ENCODE measurements at places on chromosomes 1 and 21.

GRCh38 chr1:10721381-10722321 is 74.8 kb downstream of the CASZ1 start:
- no peak for DNase-seq

GRCh38 chr1:5887349-5887970 is 104.8 kb downstream of the NPHP4 start:
- DNase-seq: no peak

DNA sequence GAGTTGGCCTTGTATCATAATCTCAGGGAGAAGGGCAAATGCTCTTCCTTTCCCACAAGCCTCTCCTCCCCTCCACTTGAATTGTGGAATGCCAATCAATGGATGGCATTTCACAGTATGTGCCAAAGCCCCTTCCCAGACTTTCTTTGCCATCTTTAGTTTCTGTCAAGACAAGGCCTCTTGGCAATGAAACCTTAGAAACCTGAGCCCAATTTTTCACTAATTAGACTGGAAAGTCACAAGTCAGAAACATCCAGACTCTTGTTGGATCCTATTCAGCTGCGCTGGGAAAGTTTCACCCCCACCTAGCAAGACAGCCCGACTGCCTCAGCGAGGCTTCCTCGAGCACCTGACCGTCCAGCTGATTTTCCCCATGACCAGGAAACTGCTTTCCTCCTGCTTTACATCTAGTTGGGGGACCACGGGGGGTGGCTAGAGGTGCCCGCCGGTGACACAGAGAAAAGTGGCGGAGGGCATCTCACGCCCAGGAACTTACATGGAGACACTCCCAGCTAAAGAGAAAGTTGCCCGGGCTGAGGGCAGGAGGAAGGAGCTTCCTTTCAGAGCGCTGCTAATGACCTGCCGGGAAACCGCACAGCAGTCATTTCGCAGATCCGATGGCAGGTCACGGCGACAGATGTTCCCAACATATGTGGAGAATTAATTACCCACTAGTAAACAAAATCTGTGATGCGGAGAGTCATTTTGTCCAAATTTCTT is 302.6 kb upstream of the RRP15 start:
- DNase-seq: no peak

GRCh38 chr1:230822092-230822581 is 46.2 kb downstream of the C1orf198 start:
- DNase-seq: no peak

DNA sequence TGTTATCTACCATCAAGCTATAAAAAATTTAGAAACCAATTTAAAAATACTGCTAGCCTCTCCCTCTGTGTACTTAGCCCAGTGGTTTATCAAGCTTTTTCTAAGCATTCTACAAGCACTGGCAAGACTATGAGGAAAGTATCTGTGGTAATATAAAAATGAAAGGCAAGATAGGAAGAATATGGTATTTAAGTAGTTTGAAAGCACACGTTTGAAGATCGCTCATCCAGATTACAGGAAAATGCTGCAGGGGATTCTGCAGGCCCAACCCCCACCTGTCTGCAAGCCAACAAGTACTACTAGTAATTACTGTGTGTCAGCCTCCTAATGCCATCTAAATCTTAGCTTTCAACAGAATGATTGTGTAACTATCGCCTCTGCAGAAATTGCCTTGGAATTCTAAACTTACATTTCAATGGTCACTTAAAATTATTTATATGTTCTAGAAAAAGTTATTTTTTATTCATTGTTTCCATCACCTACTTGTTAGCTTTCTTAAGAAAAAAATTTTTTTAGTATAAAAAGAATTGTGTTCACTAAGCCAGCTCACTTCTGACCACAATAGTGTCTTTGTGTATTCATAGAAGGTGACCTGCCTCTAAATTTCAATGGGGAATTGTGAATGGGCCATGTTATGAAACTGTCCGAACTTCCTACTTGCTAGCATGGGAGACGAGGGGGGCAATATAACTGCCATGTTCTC is 8.5 kb downstream of the ERRFI1 start:
- no peak for DNase-seq

DNA sequence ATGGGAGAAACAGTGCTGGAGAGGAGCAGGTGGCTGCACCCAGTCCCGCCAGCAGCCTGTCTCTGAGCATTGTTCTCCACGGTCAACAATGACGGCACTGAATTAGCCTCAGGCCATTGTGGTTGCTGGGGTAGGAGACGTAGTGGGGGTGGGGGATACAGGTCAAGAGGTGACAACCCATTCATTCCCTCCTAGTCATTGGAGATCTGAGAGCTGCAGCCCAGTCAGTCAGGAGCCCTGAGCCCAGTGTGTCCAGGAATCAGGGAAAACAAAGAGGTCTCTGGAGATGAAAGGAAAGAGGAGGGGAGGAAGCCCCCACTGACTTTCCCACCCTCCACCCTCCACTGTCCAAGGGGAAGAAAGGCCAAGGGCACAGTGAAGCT is 15.3 kb downstream of the SMIM12 start:
- DNase-seq: no peak

DNA sequence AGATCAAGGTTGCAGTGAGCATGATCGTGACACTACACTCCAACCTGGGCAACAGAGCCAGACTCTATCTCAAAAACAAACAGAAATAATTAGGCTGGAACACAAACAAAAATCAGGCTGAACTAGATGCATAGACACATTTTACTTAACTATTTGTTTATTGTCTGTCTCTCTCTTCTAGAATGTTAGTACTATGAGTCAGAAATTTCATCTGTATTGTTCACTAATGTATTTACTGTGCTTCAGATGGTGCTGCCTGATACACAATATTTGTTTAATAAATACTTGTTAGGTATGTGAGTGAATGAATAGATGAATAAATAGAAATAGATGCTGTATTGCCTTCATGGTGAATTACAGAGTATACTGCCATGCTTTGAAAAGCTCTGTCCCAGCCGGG is 6.0 kb upstream of the LIN28A start:
- DNase-seq: no peak

- DNase-seq: no peak
Measured at GRCh38 chr1:224375059-224375458, 18.4 kb downstream of the CNIH4 start.

DNA sequence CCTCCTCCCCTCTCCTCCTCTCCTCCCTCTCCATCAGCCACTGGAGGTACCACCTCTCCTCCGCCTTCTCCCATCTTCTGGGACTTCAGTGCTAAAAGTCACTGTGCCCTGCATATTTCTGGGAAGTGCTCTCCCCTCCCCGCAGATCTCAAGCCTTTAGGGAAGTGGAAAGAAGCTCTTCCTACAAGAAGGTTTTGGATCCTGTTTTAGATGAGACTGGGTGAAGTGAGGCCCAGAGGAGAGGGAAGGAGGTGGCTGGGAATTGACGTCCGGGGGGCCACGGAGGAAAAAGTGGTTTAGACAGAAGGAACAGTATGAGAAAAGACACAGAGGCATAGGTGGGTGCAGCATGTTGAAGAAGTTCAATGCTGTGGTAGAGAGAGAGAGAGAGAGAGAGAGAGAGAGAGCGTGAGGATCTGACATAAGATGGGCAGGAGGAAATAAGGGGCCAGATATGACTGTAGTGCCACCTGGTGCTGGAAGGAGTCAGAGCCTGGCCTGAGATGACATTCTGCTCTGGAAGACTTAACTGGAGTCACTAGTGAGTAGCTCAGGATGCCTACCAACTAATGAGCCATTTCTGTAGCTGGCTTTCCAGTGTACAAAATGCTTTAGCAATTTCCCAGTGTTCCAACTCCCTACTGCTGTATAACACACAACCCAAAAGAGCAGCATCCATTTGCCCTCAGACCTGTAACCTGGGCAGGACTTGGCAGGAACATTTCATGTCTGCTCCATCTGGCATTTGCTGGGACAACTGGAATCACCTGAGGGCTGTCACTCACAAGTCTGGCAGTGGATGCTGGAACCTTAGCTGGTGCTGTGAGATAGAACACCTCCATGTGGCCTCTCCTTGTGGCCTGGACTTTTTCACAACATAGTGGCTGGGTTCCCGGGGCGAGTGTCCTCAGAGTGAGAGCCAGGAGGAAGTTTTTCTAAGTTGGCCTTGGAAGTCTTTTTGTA is 16.6 kb upstream of the ZSCAN20 start:
- peak; percentile 51 for DNase-seq

DNA sequence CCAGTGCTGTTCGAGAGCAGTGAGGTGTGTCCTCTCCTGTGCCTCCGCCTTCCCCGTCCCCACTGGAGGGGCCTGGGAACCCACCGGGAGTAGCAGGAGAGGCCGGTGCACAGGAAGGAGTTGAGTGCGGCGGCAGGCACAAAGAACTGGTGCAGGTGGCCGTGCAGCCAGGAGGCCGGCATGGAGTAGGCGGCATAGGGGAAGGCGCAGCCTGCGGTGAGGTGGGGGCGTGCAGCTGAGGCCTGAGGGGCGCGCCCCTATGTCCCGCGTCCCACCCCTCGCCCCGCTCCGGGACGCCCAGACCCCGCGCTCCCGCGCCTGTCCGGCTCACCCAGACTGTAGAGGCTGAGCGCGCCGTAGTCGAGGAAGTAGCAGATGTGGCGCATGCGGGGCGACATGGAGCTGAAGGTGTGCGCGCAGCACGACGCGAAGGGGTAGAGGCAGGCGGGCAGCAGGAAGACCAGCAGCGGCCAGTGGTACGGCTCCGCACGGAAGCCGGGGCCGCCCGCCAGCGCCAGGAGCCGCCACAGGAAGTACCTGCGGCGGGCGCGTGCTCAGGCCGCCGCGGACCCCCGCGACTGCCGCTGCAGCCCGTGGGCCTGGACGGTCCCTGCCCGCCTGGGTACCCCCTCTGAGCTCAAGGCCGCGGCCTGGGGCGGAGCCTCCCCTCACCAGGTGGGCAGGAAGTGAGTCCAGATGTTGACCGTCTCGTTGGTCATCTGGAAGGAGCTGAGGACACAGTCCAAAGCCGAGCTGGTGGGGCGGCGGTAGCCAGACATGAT is 2.2 kb downstream of the PAQR6 start:
- DNase-seq: peak; percentile 69

DNA sequence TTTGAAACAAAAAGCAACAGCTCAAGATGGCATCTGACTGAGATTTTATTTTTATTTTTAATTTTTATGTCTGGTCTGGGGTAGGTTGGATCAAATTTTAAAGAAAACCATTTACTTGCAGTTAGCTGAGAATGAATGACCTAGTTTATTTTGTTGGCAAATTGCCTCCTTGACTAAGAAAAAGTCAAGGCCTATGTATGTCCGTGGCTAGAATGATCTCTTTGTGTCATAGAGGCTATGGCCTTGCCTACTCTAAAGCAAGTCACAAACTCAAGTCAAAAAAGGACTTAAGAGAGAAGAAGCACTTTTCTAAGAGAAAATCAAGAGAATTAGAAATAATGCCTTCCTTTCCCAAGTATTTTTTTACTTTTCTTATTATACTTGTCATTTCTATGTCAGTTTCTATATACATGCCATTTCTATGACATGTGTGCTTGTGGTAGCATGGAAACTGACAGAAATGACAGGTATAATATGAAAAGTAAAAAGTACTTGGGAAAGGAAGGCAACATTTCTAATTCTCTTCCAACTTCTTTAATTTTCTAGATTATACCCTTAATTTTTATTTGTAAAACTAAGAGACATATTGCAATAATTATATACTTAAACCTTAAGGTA is 136.7 kb downstream of the CENPF start:
- no peak for DNase-seq

GRCh38 chr1:41649396-41650027 is 165.0 kb upstream of the EDN2 start:
- DNase-seq: no peak

DNA sequence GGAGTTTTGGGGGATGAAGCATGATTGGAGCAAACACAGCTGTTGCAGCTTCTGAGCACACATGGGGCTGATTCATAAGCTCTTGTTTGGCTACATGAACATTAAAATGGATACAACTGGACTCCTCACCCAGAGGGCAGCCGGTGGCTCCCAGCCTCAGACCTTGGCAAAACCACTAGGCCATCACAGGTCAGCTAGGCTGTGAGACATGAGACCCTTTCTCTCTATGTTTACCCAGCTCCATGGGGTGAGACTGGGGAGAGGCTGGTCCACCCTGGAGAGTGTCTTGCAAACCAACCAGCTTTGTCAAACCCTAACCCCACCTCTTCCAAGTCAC is 388.7 kb downstream of the PTPRU start:
- DNase-seq: no peak

GRCh38 chr1:160454371-160455152 is 54.2 kb downstream of the VANGL2 start:
- DNase-seq: no peak

- no peak for DNase-seq
Measured at GRCh38 chr1:177227978-177228692, 57.4 kb downstream of the BRINP2 start.

- DNase-seq: no peak
Measured at GRCh38 chr1:208562151-208562960, 318.2 kb upstream of the PLXNA2 start.

DNA sequence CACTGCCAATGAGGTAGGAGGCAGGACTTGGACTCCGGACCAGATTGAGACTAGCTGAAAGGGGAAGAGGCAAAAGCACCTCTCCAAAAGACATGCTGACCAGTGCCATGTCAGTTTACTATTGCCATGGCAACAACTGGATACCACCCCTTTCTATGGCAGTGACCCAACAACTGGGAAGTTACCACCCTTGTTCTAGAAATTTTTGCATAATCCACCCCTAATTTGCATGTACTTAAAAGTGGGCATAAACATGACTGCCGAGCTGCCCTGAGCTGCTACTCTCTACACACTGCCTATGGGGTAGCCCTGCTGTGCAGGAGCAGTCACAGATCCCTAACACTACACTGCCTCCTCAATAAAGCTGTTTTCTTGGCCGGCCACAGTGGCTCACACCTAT is 19.0 kb upstream of the SLC6A9 start:
- no peak for DNase-seq

- DNase-seq: no peak
Measured at GRCh38 chr1:149849111-149849946, 50.0 kb upstream of the BOLA1 start.

- DNase-seq: no peak
Measured at GRCh38 chr21:43346551-43346950, 80.4 kb downstream of the SIK1 start.

All from GM12891 (cell line).